ENCODE measurements at places on chromosomes 12 and 14.

- DNase-seq = no peak
Measured at GRCh38 chr12:111261911-111262676, 106.8 kb downstream of the PHETA1 start.

GRCh38 chr12:27498761-27499160 lies 25.2 kb upstream of the PPFIBP1 start:
- DNase-seq = no peak

DNA sequence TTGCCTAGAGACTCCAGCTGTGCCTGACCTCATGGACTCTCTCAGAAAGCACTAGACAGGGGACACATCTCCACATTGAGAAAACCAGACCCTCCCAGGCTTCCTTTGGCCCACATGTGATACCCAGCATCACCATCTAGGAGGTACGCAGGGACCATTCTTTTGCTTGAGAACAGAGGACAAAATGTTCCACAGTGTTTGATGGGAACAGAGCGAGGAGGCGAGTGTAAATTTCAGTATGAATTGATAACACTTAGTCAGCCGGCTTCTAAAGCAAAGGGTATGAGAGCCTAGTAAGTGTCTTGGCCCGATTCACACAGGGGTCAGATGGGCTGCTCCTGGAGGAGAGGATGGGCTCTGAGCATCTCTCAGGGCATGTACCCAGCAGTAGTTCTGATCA lies 1052.4 kb downstream of the BCL11B start:
- DNase-seq = no peak

GRCh38 chr14:92898566-92899131 lies 24.3 kb upstream of the CHGA start:
- DNase-seq = no peak

GRCh38 chr12:46267575-46267824 lies 1.3 kb downstream of the SLC38A1 start:
- DNase-seq = no peak

- no peak for DNase-seq
Measured at GRCh38 chr14:78982551-78982950, 812.4 kb downstream of the NRXN3 start.

- peak; percentile 62 for DNase-seq
Measured at GRCh38 chr12:93539821-93540220, 32.7 kb upstream of the SOCS2 start.

DNA sequence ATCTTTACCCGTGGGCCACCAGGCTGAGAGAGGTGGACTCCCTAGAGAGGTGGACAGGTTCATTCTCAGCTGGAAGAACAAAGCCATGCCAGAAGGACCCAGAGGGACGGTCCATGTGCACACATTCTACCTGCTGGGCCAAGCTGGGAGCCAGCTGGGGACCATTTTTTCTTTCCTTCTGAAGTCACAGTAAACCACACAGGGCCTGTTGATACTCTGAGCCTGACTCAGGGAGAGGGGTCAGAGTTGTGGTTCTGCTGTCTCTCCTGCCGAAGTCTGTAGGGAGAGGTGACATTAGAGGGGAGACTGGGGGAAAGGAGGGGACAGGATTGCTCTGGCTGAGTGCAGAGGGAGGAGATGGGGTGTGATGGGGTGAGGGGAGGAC lies 148.6 kb downstream of the TSPAN9 start:
- DNase-seq = no peak

- peak; percentile 90 for DNase-seq
Measured at GRCh38 chr12:113184098-113184899, 979 bp downstream of the DDX54 start.

- peak; percentile 91 for DNase-seq
Measured at GRCh38 chr12:50222275-50222783, 55.2 kb upstream of the CERS5 start.

DNA sequence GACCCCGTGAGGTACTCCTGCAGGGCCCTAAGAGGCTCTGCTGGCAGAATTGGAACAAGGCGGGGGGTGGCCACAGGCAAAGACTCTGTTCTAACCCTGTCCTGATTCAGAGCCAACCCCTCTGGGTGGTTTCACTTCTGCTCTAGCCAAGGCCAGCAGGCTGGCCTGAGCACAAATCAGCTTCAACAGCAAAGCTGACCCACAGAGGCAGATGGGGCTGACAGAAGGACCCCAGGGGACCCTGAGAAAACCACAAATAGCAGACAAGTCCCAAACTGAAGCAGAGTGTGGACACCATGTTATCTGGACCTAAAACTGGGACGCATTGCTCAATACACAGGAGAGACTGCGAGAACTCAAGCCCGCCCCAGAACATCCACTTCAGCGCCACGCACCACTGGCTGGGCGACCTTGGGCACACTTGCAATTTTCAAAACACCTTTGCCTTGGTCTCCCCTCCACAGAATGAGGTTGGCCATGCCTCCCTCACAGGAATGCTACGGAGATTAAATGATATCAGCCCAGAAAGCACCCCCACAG lies 76.4 kb upstream of the DICER1 start:
- DNase-seq = no peak

DNA sequence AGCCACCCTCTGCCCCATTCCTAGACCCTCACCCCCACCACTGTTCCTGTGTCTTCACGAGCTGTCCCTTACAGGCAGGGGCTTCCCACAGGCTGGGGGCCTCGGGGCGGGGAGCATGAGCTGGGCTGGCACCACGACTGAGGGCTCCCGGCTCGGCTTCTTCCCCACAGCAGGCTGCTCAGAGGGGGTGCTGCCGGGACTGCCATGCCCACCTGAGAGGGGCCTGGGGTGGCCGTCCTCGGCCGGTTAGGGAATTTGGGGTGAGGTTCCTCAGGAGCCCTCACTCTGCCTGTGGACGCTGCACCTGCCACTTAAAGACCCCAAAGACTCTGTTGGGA lies 6.8 kb downstream of the SLC25A47 start:
- no peak for DNase-seq

- no peak for DNase-seq
Measured at GRCh38 chr12:80821513-80822000, 104.8 kb downstream of the MYF5 start.

DNA sequence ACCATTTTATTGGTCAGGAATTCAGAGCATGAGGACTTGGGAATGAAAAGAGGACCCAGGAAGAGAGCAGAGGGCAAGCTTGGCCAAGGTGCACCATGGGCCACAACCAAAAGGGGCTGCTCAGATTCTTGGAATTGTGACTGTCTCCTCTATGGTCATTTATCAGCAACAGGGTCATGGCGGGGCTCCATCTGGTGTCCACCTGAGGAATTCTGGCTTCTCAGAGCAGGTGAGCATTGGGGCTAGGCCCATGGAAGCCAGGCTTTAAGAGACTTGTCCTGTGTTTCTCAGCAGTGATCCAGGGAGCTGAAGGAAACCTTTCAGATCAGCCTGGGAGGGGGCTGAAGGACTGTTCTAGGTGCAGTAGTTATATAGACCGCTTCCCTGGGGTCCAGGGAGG lies 2.6 kb upstream of the RIN3 start:
- no peak for DNase-seq

DNA sequence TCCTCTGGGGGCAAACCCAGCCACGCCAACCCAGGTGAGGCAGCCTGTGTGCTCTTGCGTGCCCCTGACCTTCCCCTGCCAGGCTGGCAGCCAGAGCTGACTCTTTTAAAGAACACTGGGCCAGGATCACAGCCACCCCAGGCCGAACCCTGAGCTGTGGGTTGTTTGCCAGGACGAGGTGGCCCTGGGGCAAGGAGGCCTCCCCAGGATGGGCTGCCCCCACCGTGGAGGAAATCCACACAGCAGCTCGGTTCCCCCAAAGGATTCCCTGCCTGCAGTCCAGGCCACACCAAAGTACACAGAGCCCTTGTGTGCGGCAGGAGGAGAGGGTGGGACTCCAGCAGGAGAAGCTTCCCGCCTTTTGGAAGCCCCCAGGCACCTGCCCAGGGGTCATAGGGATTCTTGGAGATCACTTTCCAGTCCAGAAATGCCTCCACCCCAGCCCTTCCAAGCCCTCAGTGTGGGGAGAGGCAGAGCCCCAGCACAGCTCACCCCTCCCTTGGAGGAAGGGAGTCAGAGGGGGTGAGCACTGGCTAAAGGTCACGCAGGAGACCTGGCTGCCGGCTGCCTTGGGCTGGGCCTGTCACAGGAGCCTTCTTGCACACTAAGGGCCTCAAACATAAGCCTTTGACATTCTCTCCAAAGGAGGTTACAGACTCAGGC lies 115.6 kb downstream of the CALM1 start:
- no peak for DNase-seq

GRCh38 chr12:132717531-132718387 lies 7.1 kb downstream of the PGAM5 start:
- no peak for DNase-seq

- DNase-seq = no peak
Measured at GRCh38 chr14:51479584-51480325, 172.0 kb upstream of the FRMD6 start.

DNA sequence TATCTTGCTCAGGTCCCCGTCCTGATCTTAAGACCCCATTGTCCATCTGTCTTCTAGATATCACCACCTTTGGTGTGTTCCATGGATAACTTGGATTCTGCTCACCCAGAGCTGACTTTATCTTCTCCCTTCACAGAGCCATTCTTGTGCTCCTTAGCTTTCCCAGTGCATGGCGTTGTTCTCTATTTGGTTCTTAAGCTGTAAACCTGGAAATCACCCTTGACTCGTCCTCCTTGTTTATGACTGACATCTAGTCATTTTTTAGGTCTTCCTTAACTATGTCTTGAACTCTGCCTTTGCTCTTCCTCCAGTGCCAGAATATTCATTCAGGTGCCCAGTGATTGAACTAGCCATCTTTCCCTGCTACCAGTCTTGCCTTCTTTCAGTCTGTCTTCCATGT lies 11.7 kb downstream of the STK38L start:
- DNase-seq = no peak

DNA sequence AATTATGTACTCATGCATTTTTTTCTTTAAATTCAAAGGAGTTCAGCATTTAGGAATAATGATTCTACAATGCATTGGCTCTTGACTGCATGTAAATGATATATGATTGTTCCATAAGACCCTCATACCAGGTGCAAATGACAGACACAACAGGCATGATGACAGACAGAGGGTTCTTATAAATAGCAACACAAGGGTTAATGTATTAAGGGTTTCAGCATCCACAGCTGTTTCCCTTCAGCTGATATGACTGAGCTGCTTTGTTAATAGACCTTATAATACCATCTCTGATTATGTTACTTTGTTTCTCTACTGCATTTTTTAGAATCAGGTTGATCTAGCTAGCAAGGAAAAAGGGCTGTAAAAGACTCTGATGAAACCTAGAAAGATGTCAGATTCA lies 90.8 kb upstream of the TMTC2 start:
- no peak for DNase-seq

GRCh38 chr12:72230589-72230988 lies 41.6 kb upstream of the TRHDE start:
- DNase-seq = no peak

- no peak for DNase-seq
Measured at GRCh38 chr14:72657214-72657921, 236.5 kb downstream of the DPF3 start.

- DNase-seq = no peak
Measured at GRCh38 chr12:4240981-4241380, 32.6 kb upstream of the CCND2 start.

GRCh38 chr14:93857500-93858283 lies 69.4 kb upstream of the PRIMA1 start:
- no peak for DNase-seq

DNA sequence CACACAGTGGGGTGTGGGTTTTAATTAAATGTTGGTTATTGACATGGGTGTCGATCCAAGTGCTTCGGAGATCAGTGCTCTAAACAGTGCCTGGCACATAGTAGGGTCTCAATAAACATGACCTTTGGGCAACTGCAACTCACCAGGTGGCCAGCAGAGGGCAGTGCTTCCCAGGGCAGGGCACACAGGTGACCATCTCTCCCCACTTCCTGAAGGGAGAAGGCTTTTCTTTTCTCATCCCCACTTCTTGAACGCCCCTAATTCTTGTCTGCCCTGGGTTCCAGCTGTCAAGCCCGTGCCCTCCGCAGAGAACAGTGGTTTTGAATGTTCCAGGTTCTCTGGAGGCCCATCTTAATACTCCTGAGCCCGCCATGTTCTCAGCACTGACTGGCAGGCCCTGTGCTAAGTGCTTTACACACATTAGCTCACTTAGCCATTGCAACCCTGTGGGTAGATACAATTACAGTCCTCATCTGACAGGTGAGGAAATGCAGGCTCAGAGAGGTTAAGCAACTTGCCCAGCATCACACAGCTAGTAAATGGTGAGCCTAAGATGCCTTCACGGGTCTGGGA lies 16.3 kb downstream of the RAPGEF3 start:
- DNase-seq = no peak

GRCh38 chr14:59664741-59665140 lies 88.1 kb upstream of the CCDC175 start:
- no peak for DNase-seq

DNA sequence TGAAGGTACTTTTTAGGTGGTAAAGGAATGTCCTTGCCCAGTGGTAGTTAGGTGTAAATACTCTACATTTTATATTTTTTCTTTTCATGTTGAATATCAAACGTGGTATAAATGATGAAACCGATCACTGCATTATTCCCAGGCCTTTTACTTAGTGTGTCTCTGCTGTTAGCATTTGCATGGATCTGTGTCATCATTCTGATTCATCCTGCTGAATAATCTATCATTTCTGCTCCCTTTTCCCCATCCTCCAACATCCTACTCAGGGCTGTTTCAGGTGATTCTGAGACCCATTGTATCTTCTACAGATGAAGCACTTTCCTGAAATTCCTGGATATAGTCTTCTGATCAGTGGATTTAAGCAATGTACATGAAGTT lies 61.0 kb upstream of the PTHLH start:
- no peak for DNase-seq

DNA sequence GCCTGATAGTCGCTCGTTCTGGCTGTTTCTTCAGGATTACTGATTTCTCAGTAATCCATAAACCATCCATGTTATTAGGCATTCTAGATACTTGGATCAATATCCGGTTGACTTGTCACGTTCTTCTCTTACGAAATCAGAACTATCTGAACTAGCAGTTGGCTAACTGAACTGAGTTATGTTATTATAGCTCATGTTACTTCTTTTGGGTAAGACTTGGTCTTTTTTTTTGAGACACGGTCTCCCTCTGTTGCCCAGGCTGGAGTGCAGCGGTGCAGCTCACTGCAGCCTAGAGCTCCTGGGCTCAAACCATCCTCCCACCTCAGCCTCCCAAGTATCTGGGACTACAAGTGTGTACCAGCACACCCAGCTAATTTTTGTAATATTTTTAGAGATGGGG lies 178.6 kb downstream of the PRKCH start:
- DNase-seq = no peak

DNA sequence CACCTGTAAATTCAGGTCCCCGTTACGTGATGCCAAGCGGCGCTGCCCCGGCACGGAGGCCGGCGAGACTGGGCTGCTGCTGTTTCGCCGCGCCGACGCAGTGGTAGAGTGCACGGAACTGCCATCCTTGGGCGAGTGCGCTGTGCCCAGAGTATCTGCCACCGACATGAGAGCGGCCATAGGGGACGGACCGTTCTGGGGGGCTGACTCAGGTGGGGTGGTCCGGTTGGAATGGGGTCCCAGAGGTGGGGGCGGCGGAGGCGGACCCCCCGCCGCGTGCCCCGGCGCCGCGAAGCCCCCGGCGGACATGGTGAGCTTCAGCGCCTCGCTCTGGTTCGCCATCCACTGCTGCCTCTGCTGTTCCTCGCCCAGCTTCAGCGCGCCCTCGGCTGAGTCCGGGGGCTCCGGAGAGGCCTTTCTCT lies 2.8 kb downstream of the IRF2BPL start:
- no peak for DNase-seq

- no peak for DNase-seq
Measured at GRCh38 chr14:92627707-92628215, 114.2 kb downstream of the RIN3 start.

Data from vagina (tissue), 2 donors.